Articular chondrocyte of knee joint (primary cell): ENCODE measurements at places on chromosomes 1 and 21. TPM values are rescaled to one million over a fixed set of nuclear protein-coding genes. Genes with fewer than 3 reads are reported as not detected.

Gene RSPH1
- total RNA-seq, result 0.26 and 0.76 TPM in 2 replicates

Gene FCRL1
- total RNA-seq, result not detected in 2 replicates

Gene ITPKB
- total RNA-seq, result 9.6 and 13.9 TPM in 2 replicates

Gene NECTIN4
- total RNA-seq, result 0.13 TPM in 1 of 2 replicates, not detected in the other

Gene ACOT11
- total RNA-seq, result 5.1 and 8.2 TPM in 2 replicates

Gene DRAXIN
- 0.13 and 0.22 TPM in 2 replicates for total RNA-seq

Gene FCGR3A
- not detected in 2 replicates for total RNA-seq

Gene GPR25
- total RNA-seq, result not detected in 2 replicates
